Cerebellar nuclear complex (tissue), 1 donor: ENCODE measurements at places on chromosomes 2 and 18.

- DNase-seq: no peak
Observed at GRCh38 chr18:36112302-36112701, 16.8 kb downstream of the SLC39A6 start.

GRCh38 chr2:107721586-107721985, 105.1 kb upstream of the RGPD4 start:
- no peak for DNase-seq

DNA sequence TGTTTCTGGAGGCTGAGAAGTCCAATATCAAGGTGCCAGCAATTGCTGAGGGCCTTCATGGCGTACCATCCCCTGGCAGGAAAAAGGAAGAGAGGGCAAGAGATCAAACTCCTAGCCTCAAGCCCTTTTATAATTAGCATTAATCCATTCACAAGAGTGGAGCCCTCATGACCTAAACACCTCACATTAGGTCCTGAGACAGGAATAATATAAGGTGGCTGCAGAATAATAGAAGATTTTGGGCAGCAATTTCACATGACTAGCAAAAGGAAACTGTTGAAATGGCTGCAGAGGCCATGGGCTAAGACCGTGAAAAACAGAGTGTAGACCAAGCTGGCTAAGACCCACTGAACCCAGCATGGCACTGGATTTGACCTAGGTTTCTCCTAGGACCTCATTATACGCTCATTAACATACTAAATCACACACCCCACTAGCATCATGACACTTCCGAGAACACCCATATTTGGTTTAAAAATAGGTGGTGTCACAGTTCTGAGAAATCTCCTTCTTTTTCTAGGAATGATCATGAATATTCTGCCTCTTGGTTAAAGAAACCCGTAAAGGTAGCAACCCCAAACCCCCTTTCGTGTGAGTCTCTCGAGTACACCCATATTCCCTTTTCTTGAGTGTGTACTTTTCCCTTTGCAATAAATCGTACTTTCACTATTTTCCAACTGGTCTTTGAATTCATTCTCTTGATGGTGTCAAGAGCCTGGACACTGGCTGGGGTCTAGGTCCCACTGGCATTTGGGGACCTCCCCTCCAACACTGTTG, 3.1 kb upstream of the MYCN start:
- DNase-seq: no peak

DNA sequence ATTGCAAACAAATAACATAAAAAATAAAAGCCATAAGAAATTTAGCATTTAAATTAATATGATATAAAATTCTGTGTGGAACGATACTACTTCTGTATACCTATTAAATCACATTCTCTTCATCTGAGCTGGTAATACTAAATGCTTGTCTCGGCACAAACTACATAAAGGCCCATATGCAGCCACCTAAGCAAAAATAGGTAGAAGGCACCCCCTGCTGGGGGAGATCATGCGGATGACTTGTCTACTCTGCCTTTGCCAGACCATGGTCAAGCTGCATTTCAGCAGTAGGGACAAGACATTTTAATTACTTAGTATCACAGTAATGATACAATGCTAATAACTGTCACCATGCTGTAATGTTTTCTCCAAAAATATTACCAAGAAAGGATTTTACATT, 108.0 kb downstream of the CDH19 start:
- no peak for DNase-seq

DNA sequence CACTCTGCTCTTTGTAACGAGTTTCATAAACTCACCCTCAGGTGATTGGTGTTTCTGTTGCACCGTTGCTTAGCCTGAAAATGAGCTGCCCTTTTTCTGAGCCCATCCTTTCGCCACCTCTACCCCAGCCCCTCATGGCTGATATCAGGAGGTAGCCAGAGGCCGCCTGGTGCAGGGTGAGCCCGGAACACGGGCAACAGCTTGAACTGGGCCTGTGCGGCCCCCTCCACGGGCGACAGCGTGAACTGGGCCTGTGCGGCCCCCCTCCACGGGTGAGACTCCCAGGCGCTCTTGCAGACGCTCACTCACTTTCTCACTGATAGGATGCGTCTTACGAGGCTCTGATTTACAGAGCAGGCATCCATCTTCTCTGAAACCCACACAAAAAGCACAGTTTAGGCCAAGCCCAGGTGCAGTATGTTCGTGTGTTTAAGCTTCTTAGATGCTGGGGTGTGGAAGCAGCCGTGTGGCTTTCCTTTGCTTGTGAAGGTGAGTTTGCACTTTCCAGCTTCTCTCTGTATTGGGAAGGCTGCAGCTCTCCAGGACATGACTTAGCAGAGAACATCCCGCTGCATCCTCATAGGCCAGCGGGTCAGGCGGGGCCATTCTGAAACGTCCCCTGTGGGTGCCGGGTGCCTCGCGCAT, 83.5 kb downstream of the NFATC1 start:
- DNase-seq: no peak

GRCh38 chr2:168645696-168646338, 156.6 kb upstream of the NOSTRIN start:
- no peak for DNase-seq

DNA sequence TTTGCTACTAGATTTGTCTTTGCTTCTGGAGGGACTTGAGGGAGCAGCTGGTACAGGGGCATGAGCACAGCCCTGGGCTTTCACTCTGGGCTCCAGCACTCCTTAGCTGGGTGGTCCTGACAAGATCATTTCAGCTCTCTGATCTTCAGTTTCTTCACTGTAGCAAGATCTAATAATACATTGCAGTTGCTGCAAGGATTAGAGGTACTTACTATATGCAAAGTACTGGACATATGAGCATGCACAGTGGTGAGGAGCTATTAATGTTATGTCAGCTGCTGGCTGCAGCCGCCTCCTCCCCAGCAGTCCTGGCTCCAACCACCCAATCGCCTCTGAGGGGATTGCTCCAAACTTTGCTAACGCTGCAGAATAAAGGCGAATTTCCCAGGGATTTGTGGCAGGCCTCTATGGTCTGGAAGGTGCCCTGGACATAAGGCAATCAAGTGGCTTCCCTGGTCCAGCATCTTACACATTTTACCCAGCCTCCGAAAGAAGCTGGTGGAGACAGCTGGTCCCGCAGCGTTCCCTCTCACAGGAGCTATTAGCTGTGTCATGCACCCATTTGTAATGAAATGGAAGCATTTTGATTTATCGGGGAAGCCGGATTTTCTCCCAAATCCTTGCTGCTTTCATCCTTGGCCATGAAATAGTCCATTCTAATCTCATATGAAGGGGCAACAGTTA, 96.7 kb downstream of the RHOB start:
- no peak for DNase-seq

GRCh38 chr2:239465017-239466001, 64.5 kb upstream of the HDAC4 start:
- DNase-seq: no peak

GRCh38 chr18:70384181-70384790, 95.4 kb downstream of the SOCS6 start:
- no peak for DNase-seq

GRCh38 chr2:195313962-195314361, 343.1 kb upstream of the SLC39A10 start:
- no peak for DNase-seq

DNA sequence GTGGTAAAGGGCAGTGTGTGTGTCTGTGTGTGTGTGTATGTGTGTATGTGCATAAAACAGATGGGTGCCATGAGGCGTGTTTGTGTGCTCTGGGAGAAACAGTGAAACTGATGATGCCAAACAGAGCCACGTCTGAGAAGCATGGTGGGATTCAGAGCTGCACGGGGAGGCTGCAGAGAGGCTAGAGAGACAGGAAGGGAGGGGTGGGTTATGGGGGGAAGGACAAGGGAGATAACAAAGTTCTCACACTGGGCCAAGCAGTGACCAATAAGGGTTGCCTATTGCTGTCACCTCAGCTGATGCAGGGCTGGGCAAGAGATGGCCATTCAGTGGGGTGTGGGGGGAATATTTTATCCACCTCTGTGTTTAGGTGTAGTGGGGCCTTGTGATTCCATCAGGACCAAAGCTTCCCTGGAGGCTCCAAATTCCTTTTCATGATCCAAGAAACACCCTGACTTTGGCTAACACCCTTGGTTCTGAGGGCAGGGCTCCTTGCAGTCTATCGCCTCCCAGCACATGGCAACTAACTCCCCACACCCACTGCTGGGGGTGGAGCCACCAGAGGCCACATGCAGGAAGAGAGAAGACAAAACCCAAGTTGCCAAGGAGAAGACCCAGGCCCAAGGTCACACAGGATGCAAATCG, 54.2 kb upstream of the POMC start:
- no peak for DNase-seq

- DNase-seq: no peak
Observed at GRCh38 chr2:68660658-68661057, 17.3 kb downstream of the PROKR1 start.

DNA sequence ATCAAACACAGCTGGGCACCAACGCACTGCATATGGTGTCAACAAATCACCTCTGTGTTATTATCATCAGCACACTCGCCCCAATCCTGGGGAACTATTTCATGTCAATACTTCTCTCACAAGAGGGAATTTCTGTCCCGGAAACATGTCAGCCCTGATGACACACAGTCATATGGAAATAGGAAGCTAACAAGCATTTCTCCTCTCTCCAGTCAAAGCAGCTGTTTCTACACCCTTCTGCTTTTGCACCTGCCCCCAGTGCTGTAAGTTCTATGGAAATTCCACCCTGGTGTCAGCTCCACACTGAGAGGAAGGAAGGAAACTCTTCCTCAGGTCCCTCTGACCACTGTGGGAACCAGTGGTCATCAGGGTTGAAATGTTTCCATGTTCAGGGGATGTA, 447.6 kb upstream of the ID2 start:
- no peak for DNase-seq

- DNase-seq: no peak
Observed at GRCh38 chr2:41821167-41821566, 226.7 kb upstream of the PKDCC start.

- DNase-seq: no peak
Observed at GRCh38 chr2:25590921-25591505, 82.4 kb downstream of the DTNB start.

DNA sequence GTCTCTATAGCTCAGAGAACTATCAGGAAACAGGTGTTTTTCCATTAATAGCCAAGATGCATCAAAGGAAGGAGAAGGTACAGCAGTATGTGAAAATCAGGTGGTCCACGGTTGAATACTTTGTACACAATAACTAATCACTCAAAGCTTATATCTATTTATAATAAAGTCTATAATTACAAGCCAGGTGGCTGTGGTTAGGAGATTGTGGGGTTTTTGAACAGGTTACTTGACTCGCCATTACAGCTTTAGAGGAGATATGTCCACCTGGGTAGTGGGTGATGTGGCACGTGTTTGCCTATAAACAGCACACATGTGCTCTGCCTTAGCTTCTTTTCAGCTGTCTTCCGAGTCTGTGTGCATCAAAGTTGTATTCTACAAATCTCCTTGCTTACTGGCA, 892.2 kb upstream of the ZEB2 start:
- DNase-seq: no peak

DNA sequence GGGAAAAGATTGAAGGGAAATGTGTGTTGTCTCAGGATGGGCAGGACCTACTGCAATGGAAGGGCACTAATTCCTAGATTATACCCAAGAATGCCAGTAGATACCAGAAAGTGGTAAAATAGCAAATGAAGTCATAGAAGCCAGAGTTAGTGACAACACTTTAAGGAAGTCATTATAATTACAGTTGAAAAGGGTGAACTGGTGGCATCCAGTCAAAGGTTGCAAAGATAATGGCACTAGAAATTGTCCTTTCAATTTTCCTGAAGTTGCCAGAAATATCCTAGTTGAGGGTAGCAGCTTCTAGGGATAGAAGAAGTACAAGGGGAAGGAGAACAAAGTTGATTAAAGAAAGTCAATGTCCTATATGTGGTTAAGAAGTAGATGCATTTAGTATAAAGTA, 68.8 kb upstream of the GLS start:
- no peak for DNase-seq

DNA sequence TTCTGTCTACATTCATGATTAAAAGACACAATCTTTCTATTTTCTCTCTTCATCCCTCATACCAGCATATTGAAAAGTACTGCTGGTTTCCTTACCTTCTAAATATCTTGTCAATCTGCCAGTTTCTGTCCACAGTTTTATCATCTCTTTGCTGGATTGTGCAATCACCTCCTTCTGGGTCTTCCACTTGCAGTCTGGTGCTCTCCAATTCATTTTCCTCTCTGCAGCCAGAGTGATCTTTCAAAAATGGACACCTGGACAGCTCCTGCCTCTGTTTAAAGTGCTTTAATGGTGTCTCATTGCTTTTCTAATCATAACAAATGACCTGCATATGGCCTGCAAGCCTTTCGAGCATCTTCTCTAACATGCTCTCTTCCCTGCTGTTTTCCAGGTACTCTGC, 94.0 kb downstream of the C1QL2 start:
- DNase-seq: no peak

DNA sequence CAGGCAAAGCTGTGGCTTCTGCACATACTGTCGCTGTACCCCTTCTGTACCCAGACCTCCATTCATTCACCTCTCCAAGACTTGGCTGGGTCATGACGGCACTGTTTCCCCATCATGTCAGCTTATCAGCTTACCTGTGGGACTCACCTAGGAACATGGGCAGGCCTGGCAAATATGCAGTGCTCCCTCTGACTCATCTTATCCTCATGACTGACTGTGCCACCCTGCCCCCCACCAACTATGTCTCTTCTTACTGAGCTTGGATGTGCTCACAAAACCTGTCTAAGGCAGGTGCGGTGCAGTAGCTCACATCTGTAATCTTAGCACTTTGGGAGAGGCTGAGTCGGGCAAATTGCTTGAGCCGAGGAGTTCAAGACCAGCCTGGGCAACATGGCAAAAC, 152.4 kb downstream of the MGAT5 start:
- no peak for DNase-seq

DNA sequence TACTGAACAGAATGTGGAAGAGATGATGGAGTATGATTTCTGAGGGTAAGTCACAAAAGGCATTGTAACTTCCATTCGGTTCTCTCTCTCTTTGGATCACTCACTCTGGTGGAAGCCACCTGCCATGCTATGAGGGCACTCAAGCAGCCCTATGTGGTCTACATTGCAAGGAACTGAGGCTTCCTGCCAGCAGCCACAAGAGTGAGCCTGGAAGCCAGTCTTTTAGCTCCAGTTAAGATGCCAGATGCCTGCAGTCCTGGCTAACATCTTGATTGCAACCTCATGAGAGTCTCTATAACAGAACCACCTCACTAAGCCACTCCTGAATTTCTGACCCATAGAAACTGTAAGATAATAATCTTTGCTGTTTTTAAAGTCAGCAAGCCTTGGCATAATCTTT, 935.7 kb downstream of the LRP1B start:
- no peak for DNase-seq

DNA sequence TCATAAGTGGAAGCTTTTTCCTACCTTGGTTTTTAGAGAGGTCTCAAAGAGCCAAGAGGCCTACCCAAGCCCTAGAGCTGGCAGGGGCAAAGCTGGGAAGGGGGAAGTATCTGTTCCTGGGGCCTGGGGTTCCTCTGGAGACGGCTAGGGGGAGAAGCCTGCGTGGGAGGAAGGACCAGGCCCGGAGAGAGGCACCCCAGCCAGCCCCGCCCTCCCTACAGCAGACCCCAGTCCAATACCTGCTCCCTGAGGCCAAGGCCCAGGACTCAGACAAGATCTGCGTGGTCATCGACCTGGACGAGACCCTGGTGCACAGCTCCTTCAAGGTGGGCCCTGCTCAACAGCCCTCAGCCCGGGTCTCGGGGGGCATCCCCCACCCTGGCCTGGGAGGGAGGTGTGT, 2.2 kb downstream of the CTDSP1 start:
- DNase-seq: no peak
